Glutamatergic neuron (in vitro differentiated cells): ENCODE measurements at places on chromosomes 7 and 10. TPM values are rescaled to one million over a fixed set of nuclear protein-coding genes. Genes with fewer than 3 reads are reported as not detected.

The HOXA5 gene
- not detected for total RNA-seq

The CYP3A4 gene
- not detected for total RNA-seq

The CXCL12 gene
- 2.2 TPM for total RNA-seq

GRCh38 chr7:39633563-39634477, 10.4 kb downstream of the RALA start:
- DNase-seq, result no peak

DNA sequence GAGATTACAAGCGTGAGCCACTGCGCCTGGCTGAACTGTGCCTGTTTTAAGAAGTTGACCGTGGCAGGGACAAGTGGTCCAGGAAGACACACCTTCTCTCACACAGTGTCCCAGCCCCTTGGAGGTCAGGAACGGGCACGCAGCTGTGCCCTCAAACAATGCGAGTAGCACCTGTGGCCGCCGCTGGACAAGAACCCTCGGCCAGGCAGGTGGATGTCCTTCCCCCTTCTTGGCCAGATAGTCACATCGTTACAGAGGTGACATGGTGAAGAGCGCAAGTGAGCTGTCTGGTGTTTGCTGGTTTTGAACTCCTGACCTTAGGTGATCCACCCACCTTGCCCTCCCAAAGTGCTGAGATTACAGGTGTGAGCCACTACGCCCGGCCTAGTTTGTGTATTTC, 8.8 kb downstream of the ZFAND2A start:
- no peak for DNase-seq

DNA sequence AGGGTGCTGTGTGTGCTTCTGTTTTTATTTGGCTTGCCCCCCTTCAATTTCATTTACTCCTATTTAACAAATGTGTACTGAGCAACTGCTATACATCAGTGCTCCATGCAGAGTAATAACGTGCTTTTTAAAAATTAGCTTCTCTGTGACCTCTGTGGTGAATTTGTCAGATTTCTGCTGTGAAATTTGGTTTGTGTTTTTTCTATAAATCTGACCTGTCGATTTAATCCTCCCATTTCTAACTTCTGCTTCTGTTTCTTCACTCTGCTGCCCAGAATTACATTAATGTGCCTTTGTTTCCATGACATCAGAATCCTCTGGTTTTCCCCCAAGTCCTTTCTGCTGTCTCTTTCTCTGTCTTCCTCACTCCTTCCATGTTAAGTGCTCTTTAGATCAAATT, 123.8 kb upstream of the CACNA2D1 start:
- no peak for DNase-seq

DNA sequence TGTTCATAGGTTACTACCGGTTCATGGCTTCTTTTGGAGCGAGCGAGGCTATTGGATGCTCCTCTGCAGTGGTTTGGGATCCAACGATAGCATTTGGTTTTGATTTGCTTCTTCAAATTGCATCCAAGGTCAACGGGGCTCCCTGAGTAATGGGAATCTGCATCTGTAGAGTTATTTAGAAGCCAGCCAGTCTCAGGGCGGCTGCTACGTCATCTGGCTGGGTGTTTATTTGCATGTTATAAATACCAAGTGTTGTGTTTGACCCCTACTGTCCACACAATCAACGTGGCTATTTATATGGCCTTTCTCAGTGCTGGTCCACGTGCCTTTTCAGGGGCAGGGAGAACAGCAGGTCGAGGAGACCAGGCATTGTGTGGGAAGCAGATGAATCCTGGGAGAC, 137.7 kb downstream of the PRPF18 start:
- no peak for DNase-seq

DNA sequence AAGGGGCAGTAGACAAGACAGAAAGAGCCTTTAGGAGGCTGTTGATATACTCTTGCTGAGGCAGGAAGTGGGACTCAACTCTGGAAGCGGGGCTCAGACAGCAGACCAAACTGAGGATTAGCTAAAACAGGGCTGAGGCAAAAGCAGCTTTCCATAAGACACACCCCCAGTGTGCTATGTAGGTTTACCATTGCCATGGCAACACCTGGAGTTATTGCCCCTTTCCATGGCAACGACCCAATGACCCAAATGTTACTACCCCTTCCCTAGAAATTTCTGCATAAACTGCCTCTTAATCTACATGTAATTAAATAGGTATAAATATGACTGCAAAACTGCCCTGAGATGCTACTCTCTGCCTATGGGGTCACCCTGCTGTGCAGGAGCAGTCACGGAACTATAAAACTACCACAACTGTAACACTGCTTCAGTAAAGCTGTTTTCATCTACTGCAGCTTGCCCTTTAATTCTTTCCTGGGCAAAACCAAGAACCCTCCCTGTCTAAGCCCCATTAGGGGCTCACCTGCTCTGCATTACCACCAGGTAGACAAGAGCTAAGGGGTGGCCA, 348.4 kb upstream of the PODXL start:
- no peak for DNase-seq

DNA sequence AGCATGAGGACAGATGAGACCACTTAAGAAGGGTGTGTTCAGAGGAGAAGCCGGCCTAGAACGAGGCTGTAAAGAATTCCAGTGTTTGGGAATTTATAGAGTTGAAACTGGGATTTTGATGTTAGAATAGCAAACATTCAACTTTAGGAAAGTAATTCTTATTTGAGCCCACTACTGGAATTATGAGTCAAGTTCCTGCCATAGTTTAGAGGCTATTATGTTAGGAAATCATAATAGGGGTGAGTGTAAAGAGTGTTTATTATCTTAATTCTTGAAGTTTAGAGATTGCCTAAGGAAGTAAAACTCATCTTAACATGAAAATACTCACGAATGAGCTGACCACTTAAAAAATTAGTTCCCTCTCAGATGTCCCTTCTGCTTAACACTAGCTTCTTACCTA, 2.1 kb downstream of the CBLL1 start:
- no peak for DNase-seq

DNA sequence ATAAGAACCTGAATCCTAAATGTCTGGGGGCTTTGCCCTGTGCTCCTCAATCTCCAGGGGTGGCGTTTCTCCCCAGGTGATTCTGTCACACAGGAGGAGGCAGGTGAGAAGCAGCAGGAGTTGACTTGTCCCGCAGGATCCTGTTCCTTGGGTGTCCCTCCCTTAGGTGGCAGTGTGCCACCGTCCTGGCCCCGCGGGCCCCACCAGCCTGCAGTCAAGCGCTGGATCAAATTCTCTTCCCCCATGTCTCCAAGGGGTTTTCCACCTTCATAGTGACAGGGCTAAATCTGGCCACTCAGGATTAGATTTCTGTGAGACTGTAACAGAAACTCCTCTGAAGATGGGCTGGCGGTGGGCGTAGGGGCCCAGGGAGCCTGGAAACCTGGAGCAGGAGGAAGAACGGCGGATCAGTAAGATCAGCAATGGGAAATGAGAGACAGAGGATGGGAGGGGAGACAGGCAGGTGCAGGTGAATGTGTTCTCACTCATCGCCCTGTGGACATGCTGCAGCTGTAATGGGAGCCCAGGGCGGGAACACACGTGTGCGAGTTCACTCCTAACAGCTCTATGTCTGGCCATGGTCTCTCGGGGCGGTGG, 329.2 kb upstream of the COBL start:
- DNase-seq, result no peak

GRCh38 chr7:104133238-104133637, 74.6 kb downstream of the ORC5 start:
- no peak for DNase-seq

GRCh38 chr7:93747019-93747418, 143.5 kb downstream of the TFPI2 start:
- no peak for DNase-seq
